ENCODE measurements at places on chromosomes 2 and 18.

DNA sequence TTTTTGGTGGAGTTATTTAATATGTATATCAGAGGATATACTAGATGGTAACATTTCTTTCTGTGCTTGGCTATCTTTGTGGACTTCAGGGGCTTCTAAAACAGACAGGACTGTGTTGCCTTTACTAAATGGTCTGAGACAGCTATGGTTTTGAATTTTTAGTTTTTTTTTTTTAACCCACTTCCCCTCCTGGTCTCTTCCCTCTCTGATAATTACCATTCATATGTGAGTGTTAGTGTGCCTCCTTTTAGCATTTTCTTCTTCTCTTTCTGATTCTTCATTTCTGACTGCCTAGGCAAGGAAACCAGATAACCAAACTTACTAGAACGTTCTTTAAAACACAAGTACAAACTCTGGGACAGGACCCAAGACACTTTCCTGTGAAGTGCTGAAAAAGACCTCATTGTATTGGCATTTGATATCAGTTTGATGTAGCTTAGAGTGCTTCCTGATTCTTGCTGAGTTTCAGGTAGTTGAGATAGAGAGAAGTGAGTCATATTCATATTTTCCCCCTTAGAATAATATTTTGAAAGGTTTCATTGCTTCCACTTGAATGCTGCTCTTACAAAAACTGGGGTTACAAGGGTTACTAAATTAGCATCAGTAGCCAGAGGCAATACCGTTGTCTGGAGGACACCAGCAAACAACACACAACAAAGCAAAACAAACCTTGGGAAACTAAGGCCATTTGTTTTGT lies 52.7 kb downstream of the SMAD4 start:
- DNase-seq, result no peak

- DNase-seq, result no peak
Observed at GRCh38 chr18:31511098-31511497, 13.1 kb downstream of the DSG2 start.

DNA sequence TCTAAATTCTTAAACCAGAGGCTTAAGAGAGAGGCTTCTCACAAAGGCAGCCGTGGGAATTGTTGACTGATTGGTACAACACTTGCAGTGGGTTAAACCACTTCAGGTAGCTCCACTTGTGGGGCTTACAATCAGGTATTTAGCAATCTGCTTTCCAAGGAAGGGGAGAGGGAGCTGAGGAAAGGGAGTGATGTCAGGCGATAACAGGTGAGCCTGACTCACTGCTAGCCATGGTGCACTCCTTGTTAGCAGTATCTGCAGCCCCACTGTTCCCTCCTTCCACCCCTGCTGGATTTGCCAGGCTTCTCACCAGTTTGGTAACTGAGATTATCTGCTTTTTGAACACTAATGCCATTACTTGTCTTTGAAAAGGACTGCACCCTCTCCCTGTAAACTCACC lies 1056.7 kb upstream of the FANCL start:
- no peak for DNase-seq

GRCh38 chr18:36769172-36769571 lies 59.6 kb downstream of the TPGS2 start:
- no peak for DNase-seq

GRCh38 chr2:236561874-236562273 lies 7.8 kb upstream of the ACKR3 start:
- no peak for DNase-seq

DNA sequence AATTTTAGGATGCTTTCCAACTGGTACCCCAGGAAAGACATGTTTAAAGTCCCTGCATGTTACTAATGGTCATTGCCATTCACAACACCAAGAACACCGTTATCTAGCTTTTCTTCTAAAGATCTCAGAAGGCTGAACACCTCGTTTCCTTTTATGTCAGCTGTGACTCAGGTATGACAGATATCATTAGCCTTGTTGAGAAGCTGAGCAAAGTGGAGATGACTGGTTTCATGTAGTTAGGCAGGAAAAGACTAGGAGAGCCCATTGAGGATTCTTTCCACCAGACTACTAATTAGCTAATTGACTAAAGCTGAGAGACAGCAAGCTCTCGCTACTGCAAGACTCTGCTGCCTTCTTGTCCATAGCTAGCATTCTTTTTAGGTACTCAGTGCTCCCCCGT lies 32.0 kb upstream of the ARL5A start:
- no peak for DNase-seq

GRCh38 chr2:219907011-219907365 lies 279.6 kb downstream of the SLC4A3 start:
- DNase-seq, result peak; percentile 46

DNA sequence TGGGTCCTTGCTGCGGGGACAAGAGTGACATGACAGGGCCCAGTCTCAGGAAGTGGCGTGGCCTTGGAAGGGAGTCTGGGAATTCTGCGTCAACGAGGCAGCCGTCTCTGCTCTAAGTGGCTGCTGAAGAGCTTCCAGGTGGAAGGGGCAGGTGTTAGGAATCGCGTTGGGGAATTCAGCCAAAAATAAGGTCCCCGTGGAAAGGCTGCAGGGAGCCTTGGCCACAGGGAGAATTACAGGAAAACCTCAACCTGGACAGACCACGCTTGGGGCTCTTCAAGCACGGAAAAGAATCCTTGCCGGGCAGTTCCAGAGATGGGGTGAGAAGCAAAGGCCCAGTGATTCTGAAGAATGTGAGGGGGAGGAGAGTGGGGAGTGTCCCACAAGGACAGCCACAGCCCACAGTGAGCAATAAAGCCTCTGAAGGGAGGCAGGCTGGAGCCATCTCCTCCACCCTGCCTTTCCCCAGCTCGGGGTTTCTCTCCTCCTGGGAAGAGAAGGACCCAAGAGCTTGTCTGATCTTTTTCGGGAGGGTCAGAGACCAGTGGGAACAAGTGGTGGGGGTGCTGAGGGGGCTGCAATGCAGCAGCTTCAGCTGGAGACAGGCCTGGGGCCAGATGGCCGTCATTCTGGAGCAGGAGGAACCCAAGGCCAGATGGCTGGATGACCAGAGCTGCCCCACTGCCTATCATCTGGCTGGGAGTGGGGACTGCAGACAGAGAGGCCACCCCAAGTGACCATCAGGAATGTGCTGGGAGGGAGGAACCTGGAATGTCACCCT lies 106.4 kb upstream of the SMAD2 start:
- DNase-seq, result peak; percentile 14

GRCh38 chr18:79609841-79610281 lies 69.7 kb upstream of the CTDP1 start:
- no peak for DNase-seq

- no peak for DNase-seq
Observed at GRCh38 chr2:233385489-233386044, 31.3 kb downstream of the DGKD start.

- peak; percentile 44 for DNase-seq
Observed at GRCh38 chr2:95334916-95335641, 37.9 kb downstream of the KCNIP3 start.

DNA sequence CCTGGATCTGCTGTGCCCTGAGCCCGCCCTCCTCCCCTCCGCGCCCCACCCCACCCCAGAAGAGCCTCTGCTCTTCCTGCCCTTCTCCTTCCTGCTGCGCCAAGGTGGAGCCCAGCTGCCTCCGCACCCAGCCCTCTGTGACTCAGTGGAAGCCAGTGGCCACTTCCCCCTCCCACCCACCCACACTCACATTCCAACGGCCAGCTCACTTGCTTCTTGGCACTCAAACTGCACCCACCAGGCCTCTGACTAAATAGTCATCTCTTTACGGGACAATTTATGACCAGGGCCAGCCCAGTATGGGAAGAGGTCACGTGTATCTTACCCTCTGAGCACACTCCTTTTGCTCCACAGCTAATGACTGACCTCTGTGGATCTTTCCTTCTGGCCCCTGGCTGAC lies 150.4 kb upstream of the SLC1A4 start:
- peak; percentile 76 for DNase-seq

DNA sequence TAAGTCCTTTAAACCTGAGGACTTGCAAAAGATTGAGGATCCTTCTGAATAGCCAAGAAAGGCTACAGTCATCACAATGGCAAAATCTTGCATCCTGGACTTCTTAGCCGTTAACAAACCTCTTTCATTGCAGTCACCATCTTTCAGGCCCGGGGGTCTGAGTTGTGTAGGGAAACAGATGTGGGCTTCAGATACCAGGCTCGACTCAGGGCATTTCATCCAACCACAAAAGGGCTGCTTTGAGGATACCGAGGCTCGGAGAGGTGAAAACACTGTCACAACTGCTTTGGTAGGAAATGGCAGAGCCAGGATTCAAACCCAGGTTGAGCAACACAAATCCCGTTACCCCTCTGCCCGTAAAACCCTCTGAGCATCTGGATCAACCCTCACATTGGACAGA lies 147.4 kb downstream of the TFCP2L1 start:
- DNase-seq, result no peak

DNA sequence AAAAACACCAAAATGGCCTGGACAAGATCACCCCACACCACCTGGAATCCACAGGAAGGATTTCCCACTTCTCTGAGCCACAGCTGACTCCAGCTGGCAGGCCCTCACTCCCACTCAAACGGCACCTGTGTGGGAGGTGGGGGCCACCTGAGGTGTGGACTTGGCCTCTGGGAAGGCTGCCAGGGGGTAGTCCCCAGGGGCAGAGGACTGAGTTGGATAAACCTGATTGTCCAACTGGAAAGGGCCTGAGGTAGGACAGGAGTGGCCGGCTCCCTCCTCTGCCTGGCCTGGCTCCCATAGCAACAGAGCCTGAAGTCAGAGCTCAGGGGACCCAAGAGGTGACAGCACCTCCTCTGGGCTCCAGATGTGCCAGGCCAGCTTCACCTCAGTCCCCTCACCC lies 300.2 kb downstream of the CELF4 start:
- DNase-seq, result no peak

GRCh38 chr18:8667846-8668245 lies 37.5 kb upstream of the MTCL1 start:
- DNase-seq, result peak; percentile 29

GRCh38 chr18:49898421-49898820 lies 85.1 kb upstream of the ACAA2 start:
- DNase-seq, result peak; percentile 84

GRCh38 chr2:37361216-37361815 lies 16.9 kb downstream of the QPCT start:
- no peak for DNase-seq

DNA sequence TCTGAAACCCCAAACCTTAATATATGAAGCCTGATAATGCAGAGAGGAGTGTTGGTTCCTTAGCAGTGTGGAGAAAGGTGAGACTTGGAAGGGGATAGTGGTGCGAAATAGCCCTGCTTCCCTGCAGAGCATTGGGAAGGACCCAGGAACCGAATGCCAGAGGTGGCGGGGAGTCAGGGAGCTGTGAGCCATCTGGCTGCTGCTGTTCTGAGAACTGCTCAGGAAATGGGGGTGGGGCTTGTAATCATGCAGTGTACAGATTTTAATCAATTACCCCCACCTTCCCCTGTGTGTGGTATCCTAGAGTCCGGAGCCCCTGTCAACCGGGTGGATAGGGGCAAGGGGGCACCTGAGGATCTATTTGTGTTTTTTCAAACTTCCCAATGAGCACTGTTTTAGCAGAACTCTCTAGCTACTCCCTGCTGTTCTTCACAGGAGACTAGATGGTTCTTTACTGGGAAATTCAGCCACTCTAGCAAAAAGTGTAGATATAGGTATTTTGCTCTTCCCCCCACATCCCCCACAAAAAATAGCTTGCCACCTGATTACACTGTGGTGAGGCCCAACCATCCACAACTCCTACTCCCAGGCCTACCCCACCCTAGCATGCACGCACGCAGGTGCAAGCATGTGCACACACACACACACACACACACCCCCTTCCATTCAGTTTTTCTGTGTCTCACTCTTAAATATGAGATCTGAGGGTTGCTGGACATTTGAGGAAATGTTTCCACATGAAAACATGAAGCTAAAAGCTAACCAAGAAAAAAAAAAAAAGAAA lies 30.1 kb upstream of the MBOAT2 start:
- no peak for DNase-seq

GRCh38 chr2:109463891-109464290 lies 149.9 kb downstream of the SEPTIN10 start:
- no peak for DNase-seq

DNA sequence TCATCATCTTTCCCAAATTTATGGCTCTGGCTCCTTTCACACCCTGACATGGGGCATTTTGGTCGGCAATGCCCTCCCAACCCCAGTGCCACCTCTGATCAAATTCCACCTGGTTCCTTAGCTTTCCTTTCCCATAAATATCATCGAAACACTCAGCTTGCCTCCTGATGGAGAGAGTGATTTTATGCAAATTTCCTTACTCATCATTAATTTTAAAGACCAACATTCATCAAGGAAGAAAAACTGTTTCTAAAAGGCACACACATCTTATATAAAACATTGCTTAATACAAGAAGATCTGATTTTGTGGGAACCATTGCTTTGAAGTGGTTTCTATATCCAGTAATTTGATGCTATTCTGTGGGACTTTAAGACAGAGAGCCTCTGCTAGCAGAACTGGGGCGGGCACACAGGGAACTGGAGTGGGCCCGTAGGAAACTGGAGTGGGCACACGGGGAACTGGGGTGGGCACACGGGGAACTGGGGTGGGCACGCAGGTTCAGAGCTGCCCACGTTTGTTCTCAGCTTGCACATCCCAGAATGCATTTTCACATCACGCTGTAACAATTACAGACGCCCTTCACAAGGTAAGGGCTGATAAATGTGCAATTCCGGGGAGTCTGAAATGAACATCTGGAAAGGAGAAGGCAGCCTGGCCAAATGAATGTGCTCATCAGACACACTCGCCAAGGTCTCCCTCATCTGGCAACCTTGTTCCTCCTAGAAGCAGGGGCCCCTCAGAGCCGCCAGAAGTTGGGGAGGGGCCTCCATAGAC lies 174.2 kb downstream of the RTP5 start:
- DNase-seq, result no peak

DNA sequence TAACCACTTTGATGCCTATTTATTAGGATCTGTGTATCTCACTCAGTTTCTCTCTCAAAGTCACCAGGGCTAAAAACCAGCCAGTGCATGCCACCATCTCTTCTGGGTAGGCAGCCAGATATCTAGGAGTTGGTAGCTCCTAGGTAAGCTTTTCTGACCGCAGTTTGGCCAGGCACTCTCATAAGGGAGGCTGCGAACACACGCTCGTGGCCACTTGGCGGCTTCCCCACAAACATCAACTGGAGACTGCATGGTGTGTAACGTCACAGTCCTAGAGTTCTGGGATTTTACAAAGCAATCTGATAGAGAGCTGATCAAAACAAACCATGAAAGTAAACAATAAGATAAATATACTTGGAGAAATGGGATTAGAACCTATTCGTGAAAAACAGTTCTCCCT lies 424.3 kb upstream of the ACVR2A start:
- no peak for DNase-seq

Measured in adipocyte (in vitro differentiated cells).